ENCODE measurements at places on chromosomes 3 and 15.

DNA sequence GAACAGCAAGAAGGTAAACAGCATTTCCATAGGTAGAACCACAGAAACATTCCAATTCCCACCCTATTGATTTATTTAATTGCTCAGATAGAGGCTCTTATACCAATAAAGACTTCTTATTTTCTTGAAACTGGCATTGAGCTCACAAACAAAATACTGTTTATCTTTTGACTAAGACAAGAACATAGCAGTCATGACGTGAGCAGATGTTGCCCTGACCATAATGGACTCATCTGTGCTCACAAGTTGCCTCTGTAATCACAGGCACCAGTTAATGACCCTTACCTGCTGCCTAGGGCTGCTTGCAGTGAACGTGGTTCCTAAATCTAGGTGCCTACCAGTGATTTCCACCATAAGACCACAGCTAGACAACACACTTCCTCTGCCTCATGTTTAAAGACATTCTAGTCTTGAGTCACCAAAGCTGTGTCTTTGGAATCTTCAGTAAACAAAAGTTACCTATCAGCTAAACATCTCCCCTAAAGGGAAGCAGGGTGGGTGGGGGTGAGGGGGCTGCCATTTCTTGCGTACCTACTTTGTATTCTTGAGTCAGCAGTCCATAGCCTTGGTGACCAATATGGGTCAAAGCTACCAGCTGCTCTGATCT lies 2.1 kb downstream of the FYCO1 start:
- no peak for DNase-seq

- DNase-seq, result no peak
Observed at GRCh38 chr3:82521657-82522056, 760.2 kb upstream of the GBE1 start.

- DNase-seq, result no peak
Observed at GRCh38 chr3:100992231-100993012, 799 bp downstream of the ABI3BP start.

GRCh38 chr3:119315600-119316312 lies 21.6 kb downstream of the ARHGAP31 start:
- no peak for DNase-seq

DNA sequence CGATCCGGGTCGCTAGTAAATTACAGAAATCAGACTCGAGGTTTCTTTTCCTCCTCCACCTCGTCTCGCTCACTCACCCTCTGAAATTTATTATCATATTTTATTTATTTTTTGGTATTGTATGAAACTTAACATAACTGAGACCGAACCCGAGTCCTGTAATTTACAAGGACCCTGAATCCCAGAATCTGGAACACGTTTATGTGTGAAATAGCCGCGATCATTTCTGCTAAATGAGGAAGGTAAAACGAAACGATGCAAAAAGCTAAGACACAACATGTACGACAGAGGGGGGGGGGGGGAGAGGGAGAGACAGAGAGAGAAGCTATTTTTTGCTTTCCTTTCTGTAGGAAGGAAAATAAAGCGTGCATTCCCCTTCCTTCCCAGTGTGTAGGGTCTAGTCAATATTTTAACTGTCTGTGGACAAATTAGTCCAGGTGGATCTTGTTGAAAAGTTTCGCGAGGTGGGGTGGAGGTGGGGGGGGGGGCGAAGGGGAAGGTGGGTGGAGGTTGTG lies 1.6 kb downstream of the BBX start:
- no peak for DNase-seq

GRCh38 chr3:112813016-112813415 lies 33.6 kb downstream of the CD200R1L start:
- DNase-seq, result no peak

DNA sequence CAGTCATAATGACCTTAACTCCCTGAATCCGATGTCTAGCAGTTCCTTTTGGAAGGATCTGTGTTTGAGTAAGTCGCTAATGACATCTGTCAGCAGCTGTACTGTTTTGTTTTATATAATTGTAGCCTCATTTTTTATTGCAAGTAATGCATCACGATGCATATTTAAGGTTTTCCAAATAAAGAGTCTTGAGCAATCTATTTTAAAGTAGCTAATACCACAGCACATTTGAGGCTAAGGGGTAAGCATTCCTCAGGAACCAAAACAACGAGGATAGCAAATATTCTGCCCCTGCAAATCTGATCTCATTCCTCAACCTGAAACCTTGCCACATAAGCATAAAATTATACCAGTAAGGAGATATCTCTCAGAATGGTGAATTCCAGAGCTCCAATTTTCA lies 98.7 kb downstream of the TBC1D5 start:
- DNase-seq, result no peak
